ENCODE measurements at places on chromosomes 4 and X. TPM values are rescaled to one million over a fixed set of nuclear protein-coding genes. Genes with fewer than 3 reads are reported as not detected.

MAGEA1 gene
- not detected for total RNA-seq

DCHS2 gene
- 2.8 TPM for total RNA-seq

BEX2 gene
- 1.4 TPM for total RNA-seq

GRCh38 chrX:36436361-36436760, 516.8 kb downstream of the CFAP47 start:
- DNase-seq: no peak
- no peaks in the 10 kb centered on the region for H3K27me3 ChIP-seq
- H3K4me3 ChIP-seq: no peak overlapping the region
- H3K4me1 ChIP-seq: no peaks in the 10 kb centered on the region

GRCh38 chr4:149708513-149709130, 107.0 kb downstream of the IQCM start:
- H3K4me1 ChIP-seq: no peaks in the 10 kb centered on the region
- H3K27ac ChIP-seq: no peak overlapping the region
- no peaks in the 10 kb centered on the region for H3K27me3 ChIP-seq
- no peaks in the 10 kb centered on the region for H3K36me3 ChIP-seq
- DNase-seq: no peak

DNA sequence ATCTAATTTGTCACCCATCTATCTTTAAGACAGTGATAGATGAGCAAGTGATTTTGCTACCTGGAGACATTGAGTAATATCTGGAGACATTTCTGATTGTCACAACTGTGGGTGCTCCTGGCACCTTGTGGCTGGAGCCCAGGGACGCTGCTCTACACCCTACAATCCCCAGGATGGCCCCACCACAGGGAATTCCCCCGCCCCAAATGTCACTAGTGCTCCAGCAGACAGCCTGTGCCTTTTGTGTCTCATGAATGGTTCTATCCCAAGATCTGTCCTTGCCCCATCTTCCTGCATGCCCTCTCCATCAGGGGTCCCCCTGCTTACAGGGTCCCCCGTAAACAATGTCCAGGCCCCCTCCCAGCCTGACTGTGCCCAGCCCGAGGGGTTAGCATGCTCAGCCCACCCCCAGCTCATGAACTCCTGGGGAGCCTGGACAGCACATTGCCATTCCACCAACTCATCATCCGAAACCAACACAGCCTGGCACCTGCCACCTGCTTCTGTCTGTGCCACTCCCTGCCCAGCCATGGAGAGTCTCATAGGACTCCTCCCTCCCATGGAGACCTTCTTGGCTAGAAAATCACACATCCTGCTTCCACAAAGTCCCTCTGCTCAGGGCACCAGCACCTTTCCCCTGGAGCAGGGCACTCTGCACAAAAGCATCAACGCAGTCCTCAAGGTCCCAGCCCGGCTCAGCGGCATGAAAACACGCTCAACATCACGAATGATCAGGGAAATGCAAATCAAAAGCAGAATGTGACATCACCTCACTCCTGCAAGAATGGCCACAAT, 5.7 kb downstream of the P2RY8 start:
- no peak for DNase-seq
- H3K27me3 ChIP-seq: peaks cover 9% of the 10 kb centered on the region
- H3K27ac ChIP-seq: no peak overlapping the region
- H3K4me1 ChIP-seq: no peaks in the 10 kb centered on the region
- H3K36me3 ChIP-seq: no peaks in the 10 kb centered on the region

DNA sequence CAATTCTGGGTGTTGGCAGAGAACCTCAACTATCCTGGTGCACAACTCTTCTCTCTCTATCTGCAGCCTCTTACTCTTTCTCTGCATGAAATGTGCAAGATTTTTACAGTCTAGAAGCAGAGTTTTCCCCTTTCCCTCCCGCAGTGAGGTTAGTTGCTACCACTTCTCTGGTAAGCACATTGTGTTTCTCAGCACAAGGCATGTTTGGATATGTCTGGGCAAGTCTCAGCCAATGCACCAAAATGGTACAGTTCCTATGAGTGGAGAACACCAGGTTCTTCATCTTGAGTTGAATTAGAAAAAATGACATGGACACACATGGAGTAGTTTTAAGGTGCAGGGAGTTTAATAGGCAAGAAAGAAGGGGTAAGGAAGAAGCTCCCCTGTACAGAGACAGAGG, 187.0 kb downstream of the CCNG2 start:
- DNase-seq: no peak
- no peaks in the 10 kb centered on the region for H3K4me1 ChIP-seq
- H3K27me3 ChIP-seq: no peaks in the 10 kb centered on the region
- no peaks in the 10 kb centered on the region for H3K36me3 ChIP-seq
- H3K27ac ChIP-seq: no peak overlapping the region
- no peak overlapping the region for H3K4me3 ChIP-seq

- peaks cover 48% of the 10 kb centered on the region for H3K27me3 ChIP-seq
- no peak overlapping the region for H3K4me3 ChIP-seq
- DNase-seq: no peak
- no peak overlapping the region for H3K27ac ChIP-seq
- H3K4me1 ChIP-seq: no peaks in the 10 kb centered on the region
Measured at GRCh38 chrX:15343075-15343476, 7.8 kb upstream of the PIGA start.

DNA sequence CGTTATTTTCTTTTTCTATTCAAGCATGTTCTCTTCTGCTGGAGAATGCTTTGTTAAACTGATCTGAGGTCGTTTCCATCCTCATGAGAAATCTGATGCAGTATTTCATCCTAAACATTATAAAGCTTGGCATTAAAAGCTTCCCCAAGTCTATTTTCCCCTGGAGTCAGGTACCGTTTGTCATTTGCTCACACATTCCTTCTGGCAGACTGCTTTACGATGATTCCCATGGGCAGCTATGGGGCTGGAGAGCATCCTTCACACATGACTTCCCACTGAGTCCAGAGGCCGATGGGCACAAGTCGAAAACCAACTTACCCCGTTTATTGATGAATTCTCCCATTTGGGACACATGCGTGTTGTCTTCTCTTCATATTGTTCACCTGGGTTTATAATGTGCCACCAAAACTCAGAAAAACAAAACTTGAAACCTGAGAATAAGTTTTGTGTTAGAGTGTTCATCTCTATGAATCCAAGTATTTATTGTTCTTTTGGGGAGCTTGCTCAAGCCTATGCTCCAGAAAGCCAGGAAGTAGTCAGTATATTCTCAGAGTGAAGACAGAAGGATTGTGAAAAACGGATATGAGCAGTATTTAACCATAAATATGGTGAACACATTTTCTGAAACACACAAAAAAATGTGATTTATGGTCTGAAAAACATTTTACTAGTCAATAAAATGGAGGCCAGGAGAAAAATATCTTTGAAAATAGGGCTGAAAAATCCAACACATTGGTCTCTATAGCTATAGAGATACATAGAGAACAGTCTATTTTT, 298.8 kb upstream of the NOCT start:
- H3K4me3 ChIP-seq: no peak overlapping the region
- H3K36me3 ChIP-seq: no peaks in the 10 kb centered on the region
- H3K4me1 ChIP-seq: no peaks in the 10 kb centered on the region
- no peak for DNase-seq
- H3K27me3 ChIP-seq: no peaks in the 10 kb centered on the region
- no peak overlapping the region for H3K27ac ChIP-seq

DNA sequence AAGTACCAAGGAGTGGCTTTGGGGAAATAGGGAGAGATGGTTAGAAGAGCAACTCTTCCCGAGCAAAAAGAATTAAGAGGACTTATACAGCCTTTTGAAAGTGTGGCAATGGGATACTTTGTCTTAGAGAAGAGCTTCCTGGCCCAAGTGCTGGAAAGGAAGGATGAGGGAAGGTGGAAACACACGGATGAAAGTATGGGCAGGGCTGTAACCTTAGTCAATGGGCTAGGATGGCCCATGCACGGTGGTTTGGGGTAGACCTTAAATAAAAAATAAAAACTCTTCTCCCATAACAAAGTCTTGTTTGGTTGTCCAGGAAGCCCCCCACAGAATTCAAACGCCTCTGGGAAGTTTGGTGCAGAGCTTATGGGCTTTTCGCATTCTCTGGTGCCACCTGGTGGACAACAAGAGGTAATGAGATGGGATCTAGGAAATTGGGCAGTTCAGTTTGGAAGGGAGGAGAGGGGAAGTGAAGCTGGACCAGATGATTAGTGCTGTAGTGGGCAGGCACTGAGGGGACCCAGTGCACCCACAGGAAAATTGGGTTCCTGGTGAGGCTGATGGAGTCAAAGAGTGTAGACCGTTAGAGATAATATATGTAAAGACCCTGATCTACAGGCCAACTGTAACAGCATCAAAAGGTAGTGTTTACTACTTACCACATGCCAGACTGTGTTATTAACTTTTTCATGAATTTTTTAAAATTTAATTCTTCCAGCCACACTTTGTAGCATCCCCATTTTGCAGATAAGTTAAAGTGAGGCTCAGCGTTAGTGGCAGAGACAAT, 13.8 kb upstream of the ENOX2 start:
- no peaks in the 10 kb centered on the region for H3K4me1 ChIP-seq
- H3K27ac ChIP-seq: no peak overlapping the region
- no peak for DNase-seq

- no peak for DNase-seq
- no peaks in the 10 kb centered on the region for H3K27me3 ChIP-seq
- H3K36me3 ChIP-seq: no peaks in the 10 kb centered on the region
- no peaks in the 10 kb centered on the region for H3K4me1 ChIP-seq
- H3K27ac ChIP-seq: no peak overlapping the region
Measured at GRCh38 chrX:136185401-136186022, 38.2 kb downstream of the FHL1 start.

GRCh38 chr4:1381944-1382541, 24.2 kb downstream of the NKX1-1 start:
- no peaks in the 10 kb centered on the region for H3K4me1 ChIP-seq
- H3K4me3 ChIP-seq: no peak overlapping the region
- no peaks in the 10 kb centered on the region for H3K36me3 ChIP-seq
- no peaks in the 10 kb centered on the region for H3K27me3 ChIP-seq
- no peak overlapping the region for H3K27ac ChIP-seq

GRCh38 chr4:627347-628125, 2.2 kb downstream of the PDE6B start:
- H3K27ac ChIP-seq: no peak overlapping the region
- peak; percentile 27 for DNase-seq
- H3K27me3 ChIP-seq: peaks cover 26% of the 10 kb centered on the region
- no peak overlapping the region for H3K4me3 ChIP-seq
